CD4-positive, alpha-beta T cell treated with Interferon gamma for 1 hour (primary cell): ENCODE measurements at places on chromosomes 5 and 9.

GRCh38 chr9:2261421-2262103, 246.4 kb downstream of the SMARCA2 start:
- no peak for DNase-seq

- DNase-seq, result no peak
Measured at GRCh38 chr5:150540615-150541396, 32.9 kb downstream of the NDST1 start.

DNA sequence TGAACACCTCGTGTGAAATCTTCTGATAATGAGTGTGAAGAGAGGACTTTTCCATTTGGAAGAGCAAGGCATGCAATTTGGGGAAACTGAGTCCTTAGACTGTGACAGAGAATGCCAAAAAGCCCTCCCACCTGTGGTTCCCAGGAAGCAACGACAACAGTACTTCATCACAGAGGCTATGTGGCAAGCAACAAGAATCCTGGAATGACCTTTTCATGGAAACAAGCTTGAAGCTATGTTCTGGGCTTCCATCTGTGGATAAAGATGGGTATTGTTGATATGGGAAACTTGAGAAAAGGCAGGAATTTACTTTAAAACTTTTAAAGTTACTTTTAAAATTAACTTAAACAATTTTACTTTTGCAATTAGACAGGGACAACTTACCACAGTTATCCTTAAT, 131.2 kb upstream of the ANKH start:
- DNase-seq, result no peak

DNA sequence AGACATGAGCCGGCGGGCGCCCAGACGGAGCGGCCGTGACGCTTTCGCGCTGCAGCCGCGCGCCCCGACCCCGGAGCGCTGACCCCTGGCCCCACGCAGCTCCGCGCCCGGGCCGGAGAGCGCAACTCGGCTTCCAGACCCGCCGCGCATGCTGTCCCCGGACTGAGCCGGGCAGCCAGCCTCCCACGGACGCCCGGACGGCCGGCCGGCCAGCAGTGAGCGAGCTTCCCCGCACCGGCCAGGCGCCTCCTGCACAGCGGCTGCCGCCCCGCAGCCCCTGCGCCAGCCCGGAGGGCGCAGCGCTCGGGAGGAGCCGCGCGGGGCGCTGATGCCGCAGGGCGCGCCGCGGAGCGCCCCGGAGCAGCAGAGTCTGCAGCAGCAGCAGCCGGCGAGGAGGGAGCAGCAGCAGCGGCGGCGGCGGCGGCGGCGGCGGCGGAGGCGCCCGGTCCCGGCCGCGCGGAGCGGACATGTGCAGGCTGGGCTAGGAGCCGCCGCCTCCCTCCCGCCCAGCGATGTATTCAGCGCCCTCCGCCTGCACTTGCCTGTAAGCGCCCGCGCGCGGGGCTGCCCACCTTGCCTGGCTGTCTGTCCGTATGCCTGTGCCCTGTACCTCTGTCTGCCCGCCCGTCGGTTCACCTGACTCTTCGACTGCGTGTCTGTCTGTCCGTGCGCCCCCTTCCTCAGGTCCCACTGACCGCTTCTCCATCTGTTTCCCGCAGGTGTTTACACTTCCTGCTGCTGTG, 412 bp downstream of the FGF18 start:
- no peak for DNase-seq

- no peak for DNase-seq
Measured at GRCh38 chr9:8652255-8652654, 852.7 kb upstream of the DMAC1 start.

DNA sequence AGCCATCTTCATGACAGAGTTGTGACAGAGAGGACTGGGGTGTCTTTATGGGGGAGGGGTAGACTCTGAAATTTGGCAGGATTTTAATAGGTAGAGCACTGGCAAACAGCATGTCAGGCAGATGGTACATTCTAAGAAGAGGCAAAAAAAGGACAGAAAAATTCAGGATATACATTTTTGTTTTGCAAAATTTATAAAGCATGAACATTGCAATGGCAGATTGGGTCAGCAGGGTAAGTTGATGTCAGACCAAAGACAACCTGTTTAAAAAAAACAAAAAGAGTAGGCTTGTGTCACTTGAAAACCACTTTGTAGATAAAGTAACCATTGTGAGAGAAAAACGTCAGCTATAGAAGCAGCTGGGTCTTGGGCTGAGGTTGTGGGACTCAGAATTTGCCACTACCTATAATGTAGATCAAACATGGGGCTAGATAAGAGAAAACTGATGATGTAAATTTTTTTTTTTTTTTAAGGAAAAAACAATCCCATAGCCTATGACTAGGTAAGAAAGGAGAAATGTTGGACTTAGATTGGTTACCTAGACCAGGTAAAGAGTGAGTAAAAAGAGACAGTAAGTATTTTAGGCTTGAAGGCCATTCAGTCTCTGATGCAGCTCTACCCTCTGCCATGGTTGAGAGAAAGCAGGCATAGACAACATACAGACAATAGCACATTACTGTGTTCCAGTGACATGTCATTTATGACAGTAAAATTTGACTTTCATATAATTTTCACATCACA, 8.3 kb downstream of the CAMK4 start:
- peak; percentile 46 for DNase-seq

GRCh38 chr9:133990366-133991213, 1.5 kb downstream of the VAV2 start:
- DNase-seq, result no peak

DNA sequence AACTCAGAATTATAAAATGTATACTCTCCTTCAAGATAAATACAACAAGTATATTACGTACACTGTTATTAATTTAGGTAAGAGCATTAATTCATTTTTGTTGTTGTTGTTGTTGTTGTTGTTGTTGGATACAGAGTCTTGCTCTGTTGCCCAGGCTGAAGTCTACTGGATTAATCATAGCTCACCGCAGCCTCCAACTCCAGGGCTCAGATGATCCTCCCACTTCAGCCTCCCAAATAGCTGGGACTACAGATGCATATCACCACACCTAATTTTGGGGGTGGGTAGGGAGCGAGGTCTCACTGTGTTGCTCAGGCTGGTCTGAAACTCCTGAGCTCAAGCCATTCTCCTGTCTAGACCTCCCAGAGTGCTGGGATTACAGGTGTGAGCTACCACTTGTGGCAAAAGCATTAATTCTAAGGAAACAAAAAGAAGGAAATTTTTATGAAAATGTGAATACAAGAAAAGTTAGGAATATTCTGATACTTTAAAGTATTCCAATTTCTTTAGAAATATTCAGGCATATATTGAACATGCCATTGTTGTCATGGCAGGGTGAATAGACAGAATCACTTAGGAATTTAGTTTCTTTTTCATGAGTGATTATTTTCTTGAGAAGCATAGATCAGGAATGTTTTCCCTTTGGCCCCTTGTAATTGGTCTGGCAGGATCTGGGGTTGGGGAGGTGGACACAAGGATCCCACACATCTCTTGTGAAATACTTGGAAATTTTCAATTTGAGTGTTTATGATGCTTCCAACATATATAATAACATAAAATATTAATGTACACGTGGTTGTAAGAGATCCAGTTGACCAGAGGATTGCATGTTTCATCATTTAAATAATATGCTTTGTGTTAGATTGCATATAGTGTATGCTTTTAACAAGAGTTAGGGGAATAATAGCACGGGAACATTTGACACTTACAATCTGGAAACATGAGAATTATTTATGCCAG, 263.6 kb downstream of the FANCC start:
- DNase-seq, result no peak
